GM12865 (cell line): ENCODE measurements at places on chromosomes 2 and 18.

GRCh38 chr2:5369510-5369909 is 322.7 kb upstream of the SOX11 start:
- no peak for DNase-seq

DNA sequence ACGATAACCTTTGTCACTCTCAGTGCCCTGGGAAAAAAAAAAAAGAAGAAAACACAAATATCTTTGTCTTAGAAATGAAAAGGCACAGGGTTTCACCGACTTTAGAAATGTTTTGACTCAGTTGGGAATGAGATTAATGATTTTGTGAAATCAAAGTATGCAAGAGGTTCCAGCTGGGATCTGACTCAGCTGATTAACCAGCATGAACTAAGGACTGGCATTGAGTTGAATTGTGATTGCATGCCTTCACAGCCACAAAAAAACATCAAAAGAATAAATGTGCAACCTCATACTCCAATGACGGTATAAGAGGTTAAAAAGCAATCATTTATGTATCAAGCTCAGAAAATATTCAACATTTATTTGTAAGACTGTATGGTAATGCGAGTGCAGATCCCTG is 566.6 kb upstream of the DSEL start:
- DNase-seq, result no peak

DNA sequence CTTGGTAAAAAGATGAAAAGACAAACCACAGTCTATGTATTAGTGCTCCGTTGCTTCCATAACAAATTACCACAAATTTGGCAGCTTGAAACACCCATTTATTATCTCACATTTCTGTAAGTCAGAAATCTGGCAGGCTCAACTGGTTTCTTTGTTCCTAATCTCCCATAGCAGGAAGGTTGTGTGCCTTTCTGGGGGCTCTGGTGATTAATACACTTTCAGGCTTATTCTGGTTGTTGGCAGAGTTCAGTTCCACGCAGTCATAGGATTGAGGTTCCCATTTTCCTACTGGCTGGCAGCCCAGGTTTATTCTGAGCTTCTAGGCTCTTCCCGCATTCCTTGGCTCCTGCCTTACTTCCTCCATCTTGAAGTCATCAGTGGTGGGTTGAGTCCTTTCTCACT is 189.3 kb downstream of the ANAPC1 start:
- DNase-seq, result no peak

DNA sequence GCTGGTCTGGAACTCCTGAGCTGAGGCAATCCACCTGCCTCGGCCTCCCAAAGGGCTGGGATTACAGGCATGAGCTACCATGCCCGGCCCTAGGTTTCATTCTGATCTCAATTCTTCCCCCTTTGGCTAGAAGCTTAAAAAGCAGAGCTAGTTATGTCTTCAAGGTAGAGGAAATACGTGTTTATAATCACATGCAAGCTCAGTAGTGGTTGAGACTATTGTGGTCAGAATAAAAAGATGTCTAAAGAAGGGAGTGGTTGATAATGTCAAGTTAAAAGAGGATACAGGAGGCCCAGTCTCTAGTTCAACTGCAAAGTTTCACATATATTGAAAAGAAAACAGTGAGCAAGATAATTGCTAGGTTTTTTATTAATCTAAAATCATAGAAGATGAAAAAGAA is 807.8 kb upstream of the ACVR2A start:
- no peak for DNase-seq

GRCh38 chr2:147630585-147630984 is 214.2 kb upstream of the ACVR2A start:
- DNase-seq, result peak; percentile 29
